Natural killer cell (primary cell): ENCODE measurements at places on chromosomes 5 and 9.

- no peak for DNase-seq
These were observed 707 bp downstream of the RMND5B start for GRCh38 chr5:178131446-178131996.

GRCh38 chr9:16387382-16387781, 483.1 kb downstream of the BNC2 start:
- DNase-seq = no peak

DNA sequence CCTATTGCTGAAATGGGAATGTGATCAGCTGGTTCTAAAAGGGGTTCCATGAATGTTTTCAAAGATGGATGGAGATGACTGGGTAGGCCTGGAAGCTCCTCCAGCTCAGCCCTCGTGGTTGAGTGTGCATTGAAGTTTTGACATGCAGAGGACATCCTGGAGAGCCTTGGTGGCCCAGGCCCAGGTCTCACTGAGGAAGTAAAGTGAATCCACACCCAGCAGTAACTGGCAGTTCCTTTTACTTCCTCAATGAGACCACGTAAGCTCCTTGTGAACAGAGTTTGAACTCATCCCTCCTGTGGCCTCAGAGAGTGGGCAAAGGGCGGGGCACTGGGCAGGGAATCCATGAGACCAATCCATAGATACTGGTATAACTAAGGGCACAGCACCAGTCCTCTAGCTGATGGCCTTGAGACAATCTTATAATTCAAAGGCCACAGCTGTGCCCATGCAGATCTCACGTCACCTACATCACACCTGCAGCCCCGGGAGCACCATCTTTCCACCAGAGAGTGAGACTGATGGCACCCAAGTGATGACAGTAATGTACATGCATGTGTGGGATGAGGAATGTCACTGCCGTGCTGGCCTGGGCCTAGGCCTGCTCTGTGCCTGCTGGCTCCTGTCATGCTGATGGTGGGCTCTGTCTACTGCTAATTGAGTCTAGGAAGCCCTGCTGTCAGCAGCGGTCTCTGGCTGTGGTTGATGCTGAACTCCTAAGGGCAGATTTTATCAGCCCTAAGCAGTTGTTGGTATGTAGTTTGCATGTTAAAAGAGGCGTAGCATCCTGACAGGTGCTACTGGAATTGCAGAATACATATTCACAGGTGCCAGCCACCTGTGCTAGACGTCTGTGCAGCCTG, 257.8 kb downstream of the FSTL4 start:
- DNase-seq = no peak

GRCh38 chr9:125649826-125650225, 57.2 kb downstream of the MAPKAP1 start:
- no peak for DNase-seq

- DNase-seq = no peak
These were observed 195.5 kb downstream of the MAN2A1 start for GRCh38 chr5:109885205-109885604.

DNA sequence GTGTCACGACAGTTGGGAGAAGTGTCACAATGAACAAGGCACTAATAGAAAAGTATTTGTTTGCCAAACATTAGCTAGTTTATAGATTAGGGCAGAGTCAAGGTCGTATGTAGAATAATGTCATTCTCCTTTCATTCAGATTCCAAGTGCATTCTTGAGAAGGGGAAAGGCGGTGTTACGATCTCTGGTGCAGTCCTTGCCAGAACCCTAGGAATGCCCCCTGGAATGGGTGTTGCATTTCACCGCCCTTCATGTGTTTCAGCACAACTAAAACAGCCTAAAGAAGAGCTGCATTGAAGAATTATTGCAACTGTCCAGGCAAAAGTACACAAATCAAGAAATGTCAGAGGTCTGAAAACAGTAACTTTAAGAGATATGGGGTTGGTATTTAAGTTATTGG, 721.0 kb upstream of the WWC1 start:
- no peak for DNase-seq

- no peak for DNase-seq
These were observed 142.2 kb downstream of the SNX18 start for GRCh38 chr5:54659700-54660131.

DNA sequence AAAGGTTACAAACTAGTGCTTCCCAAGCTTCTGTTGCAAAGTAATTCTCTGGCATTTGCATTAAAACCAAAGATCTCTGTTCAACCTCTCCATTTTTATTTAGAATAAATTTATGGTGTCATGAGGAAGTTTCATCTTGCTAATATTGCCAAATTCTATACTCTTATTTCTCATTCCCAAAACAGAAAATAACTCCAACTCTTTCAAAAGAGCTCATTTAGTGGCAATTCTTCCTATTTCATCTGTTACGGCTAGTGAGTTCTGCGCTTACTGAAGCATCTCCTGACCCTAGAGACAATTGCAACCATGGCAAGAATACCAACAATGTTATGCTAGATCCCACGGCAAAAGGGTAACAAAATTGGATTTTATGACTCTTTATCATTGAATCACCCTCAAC, 97.0 kb downstream of the HINT1 start:
- no peak for DNase-seq

DNA sequence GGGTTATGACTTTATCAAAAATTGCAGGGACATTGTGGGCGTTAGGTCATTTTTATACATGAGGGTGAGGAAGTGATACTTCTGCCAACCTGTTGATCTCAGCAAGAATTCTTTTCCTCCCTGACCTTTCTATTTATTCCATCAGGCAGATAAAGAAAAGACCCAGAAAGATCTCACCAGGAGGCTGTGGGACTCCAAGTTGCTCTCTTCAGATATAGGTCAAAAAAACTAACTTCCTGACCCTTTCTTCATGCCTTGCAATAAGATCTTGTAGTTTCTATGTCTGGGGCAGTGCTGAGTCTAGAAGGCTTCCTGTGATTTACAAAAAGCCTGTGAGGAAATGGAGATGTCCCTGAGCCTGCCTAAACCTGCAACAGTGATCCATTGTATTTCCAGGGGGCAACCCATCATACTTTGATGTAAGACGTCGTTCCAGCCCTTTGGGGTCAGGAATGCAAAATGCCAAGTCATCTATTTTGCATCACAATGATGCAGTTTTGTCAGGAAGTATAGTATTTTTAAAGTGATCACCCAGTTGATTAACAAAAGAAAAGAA, 22.0 kb upstream of the PIK3R1 start:
- no peak for DNase-seq

DNA sequence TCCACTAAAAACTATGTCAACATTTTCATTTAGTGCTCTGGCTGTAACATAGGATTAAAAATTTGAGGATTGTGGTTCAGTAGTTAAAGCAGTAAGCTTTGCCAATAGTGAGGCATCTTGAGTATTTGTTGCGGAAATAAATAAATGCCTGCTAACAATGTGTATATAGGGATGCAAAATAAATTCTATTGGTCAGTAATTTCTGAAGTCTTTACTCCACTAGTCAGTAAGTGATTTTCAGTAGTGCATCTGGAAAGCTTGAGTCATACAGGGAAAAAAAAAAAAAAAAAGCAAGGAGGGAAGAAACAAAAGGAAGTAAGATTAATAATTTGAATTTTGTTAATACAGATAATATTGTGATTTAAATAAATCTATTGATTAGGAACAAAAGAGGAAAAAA, 21.0 kb downstream of the NIPBL start:
- no peak for DNase-seq

DNA sequence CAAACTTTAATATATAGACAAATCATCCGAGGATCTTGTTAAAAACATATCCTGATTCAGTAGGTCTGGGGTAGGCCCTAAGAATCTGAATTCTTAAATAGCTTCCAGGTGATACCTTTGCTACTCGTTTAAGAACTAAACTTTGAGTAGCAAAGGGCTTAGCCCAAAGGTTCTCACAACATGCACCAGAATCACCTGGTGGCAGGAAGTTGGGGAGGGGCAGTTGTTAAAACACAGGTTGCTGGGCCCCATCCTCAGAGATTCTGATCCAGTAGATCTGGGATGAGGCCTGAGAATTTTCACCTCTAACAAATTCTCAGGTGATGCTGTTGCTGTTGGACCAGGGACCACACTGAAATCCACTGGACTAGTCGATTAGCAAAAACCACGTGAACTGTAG, 20.0 kb upstream of the RGMB start:
- no peak for DNase-seq

DNA sequence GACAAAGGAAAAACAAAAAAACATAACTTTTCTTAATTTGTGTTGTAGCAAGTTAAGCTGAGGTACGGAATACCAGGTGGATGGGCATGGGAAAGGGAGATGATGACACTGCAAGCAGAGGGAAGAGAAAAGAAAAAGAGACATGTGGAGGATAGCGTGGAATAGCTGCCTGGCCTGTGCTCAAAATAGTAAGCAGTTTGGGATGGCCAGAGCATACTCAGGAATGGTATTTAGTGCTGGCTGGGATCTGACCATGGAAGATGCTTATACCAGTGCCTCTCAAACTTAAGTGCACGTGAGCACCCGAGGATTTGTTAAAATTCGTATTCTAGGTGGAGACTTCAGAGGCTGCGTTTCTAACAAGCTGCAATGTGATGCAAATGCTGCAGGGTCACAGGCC, 41.3 kb downstream of the LNPEP start:
- no peak for DNase-seq
